ENCODE measurements at places on chromosomes 16 and 17.

DNA sequence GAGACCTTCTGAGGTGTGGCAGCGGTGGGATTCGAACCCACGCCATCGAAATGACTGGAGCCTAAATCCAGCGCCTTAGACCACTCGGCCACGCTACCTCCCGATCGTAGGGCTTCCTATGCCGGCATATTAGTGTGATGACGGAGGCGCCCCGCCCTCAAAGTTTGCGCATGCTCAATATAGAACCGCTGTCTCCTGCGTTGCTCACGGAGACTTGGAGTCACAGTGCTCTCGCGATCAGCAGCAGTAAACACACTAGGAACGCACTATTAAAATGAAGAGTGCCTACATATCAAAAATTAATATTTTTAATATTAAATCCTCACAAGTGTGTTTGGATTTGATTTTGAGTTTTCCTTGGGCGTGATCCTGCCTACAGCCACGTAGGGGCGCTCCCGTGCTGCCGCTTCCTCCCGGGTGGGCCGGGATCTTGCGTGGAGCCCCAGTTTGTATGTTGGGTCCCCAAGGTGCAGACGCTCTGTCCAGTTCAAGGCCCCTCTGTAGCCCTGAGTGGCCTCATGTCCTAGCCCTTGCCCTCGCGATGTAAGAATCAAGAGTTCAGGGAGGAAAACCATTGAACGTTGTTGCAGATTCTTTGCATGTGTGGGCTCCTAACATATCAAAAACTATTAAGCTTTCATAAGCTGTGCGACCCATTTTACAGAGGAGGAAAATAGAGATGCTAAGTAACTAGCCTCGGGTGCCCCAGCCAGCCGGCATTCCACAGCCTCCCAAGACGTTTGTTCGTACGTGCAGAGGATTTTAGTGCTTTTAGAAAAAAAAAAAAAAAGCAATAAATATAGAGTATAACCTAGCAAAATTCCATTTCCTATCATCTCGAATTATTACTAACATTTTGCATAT lies 10.2 kb upstream of the EEF2K start:
- DNase-seq, result peak; percentile 88

GRCh38 chr16:86384263-86384649 lies 126.1 kb upstream of the FOXF1 start:
- DNase-seq, result no peak

DNA sequence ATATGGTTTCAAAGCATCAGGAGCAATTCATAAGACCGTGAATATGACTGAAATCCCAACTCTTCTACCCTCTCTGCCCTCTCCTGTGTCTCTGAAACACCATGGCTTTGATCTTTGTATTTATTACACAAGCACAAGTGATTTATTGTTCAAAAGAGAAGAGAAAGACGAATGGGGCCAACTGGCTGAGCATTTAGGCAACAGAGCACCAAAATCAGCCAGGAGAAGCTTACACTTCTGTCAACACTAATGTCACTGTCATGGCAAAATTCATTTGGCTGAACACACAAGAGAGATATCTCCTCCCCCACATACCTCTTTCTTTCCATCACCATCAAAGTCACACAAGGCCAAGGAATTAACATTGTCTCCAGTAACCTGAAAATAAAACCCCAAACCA lies 9.3 kb downstream of the BBS2 start:
- no peak for DNase-seq

GRCh38 chr17:37742116-37742761 lies 2.6 kb downstream of the HNF1B start:
- DNase-seq, result peak; percentile 9

DNA sequence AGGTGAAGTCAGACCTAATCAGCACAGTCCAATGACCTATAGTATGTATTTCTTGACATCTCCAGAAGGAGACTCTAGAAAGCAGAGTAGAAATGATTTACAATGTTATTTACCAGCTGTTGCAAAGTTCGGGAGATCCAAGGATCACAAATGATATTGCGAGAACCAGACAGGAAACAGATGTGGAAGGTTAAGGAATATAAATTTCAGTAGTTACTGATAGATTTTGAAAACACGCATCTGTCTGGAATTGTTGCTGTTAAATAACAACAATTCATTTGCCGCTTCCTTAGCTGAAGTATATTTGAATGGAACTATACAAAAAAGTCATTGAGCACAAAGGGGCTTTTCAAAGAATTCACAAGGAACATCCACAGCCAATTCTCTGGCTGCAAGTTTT lies 72.0 kb downstream of the STXBP4 start:
- DNase-seq, result peak; percentile 1

DNA sequence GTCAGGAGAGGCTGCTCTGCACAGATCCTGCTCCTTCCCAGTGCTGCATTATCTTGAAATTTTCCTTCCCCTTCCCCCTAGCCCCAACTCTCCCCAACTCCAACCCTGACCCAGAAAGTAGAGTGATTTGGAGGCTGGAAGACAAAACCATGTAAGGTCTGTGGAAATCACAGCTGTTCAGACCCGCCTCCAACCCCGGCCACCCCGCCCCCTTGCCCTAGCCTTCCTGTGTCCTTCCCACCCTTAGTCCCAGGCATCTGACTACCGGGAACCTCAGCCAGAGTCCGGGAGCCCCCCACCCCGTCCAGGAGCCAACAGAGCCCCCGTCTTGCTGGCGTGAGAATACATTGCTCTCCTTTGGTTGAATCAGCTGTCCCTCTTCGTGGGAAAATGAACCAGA lies at the start of gene AOC3:
TSS of gene AOC3 (plus strand) at position 246 of the 400 bp plus-strand sequence. CDS start at position 391, 145 bp downstream.
- no peak for DNase-seq

- no peak for DNase-seq
Measured at GRCh38 chr17:77737442-77738265, 220.8 kb upstream of the TNRC6C start.

DNA sequence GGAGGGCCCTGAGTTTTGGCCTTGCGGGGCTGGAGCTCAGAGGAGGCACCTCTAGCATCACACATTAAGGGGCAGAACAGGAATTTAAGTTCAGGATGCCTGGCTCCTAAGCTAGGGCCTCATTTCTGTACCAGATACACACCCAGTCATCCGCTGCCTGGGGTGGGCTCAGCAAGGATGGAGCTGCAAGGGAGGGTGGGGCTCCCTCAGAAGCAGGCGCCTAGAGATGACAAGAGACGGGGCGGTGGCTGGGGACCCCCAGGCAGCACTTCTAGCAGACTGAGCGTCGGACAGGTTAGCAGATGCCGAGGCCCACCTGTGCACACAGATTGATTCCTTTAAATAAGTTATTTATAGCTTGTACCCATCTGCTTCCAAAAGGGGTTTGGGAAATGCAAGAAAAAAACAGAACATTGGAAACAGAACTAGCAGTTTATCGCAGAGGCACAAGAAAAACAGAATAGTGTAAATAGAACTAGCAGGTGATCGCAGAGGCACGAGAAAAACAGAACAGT lies 47.6 kb upstream of the CBFA2T3 start:
- DNase-seq, result no peak

- peak; percentile 92 for DNase-seq
Measured at GRCh38 chr16:84687715-84688114, 12.1 kb upstream of the USP10 start.

DNA sequence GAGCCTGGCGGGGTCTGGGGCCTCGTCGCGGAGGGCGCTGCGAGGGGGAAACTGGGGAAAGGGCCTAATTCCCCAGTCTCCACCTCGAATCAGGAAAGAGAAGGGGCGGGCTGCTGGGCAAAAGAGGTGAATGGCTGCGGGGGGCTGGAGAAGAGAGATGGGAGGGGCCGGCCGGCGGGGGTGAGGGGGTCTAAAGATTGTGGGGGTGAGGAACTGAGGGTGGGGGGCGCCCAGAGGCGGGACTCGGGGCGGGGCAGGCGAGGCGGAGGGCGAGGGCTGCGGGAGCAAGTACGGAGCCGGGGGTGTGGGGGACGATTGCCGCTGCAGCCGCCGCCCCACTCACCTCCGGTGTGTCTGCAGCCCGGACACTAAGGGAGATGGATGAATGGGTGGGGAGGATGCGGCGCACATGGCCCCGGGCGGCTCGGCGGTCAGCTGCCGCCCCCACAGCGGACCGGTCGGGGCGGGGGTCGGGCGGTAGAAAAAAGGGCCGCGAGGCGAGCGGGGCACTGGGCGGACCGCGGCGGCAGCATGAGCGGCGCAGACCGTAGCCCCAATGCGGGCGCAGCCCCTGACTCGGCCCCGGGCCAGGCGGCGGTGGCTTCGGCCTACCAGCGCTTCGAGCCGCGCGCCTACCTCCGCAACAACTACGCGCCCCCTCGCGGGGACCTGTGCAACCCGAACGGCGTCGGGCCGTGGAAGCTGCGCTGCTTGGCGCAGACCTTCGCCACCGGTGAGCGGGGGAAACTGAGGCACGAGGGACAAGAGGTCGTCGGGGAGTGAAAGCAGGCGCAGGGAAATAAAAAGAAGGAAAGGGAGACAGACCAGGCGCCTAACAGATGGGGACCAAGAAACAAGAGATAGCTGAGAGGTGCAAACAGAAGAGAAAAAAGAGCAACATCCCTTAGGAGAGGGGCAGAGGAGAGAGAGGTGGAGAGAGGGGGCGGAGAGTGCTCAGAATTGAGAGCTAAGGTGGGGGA lies at the start of gene PNMT:
TSS of gene PNMT (plus strand) at position 509 of the 980 bp plus-strand sequence. CDS start at position 532, 23 bp downstream.
- peak; percentile 45 for DNase-seq

DNA sequence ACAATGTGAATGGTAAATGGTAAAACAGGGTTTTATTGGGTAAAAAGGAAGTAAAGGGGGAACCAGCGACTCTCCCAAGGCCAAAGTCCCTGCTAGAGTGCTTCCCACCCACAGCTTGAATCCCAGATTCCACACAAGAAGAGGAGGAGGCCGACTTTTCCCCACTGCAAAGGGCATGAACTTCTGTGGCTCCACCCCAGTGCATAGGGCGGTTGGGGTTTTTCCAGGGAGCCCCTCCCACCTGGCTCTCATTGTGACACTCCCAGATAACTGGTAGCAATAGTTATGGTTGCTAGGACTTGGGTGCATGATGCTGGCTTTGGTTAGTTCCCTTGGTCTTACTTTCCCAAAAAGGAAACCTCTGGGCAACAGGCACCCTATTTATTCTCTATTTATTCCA lies 666.0 kb upstream of the CA10 start:
- no peak for DNase-seq

GRCh38 chr17:64091116-64091515 lies 38.8 kb downstream of the ERN1 start:
- no peak for DNase-seq

- DNase-seq, result peak; percentile 82
Measured at GRCh38 chr17:37848690-37849616, 75.3 kb upstream of the TBC1D3K start.

GRCh38 chr16:48602356-48603014 lies 7.5 kb downstream of the N4BP1 start:
- no peak for DNase-seq

- no peak for DNase-seq
Measured at GRCh38 chr17:49401971-49402611, 12.6 kb downstream of the PHB1 start.

DNA sequence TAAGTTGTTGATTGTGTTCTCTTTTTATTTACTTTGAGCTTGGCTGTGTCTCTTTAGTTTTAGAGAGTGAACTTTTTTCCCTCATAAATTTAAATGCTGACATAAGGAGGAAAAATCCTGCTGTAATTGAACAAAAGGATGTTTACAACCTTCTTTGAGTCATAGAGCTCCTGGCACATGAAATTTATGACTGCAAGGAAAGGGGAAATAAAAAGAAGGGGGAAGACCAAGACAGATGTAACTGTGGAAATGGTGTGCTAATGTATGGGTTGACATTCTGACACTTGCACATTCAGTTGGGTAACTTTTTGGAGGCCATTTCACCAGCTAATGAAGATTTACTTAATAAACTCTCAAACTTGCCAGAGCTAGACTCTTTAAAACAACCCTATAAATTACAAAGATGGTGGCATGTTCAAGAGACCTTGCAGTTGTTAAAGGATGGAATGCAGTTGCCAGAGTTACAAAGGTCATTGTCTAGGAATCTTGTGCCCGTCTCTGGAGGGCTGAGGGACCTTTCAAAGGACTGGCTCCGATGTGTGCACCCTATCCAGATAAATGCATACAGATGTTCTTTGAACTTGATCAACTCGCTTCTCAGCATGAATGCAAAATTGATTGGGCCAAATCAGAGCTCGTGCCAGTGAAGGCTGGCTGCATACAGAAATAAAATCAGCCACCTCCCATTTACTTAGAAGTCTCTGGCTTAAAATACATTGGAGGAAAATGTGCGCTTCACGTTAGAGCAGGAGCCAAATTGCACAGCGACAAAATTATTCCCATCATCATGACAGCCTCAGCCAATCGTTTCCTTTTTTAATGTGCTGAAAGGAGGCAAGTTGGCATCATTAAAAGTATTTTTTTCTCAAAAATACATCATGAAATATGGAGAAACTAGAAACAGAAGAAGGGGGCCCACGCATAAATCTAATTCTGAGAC lies 289.0 kb upstream of the XYLT1 start:
- peak; percentile 60 for DNase-seq

GRCh38 chr17:50558091-50558490 lies 2.4 kb upstream of the CACNA1G start:
- DNase-seq, result no peak

DNA sequence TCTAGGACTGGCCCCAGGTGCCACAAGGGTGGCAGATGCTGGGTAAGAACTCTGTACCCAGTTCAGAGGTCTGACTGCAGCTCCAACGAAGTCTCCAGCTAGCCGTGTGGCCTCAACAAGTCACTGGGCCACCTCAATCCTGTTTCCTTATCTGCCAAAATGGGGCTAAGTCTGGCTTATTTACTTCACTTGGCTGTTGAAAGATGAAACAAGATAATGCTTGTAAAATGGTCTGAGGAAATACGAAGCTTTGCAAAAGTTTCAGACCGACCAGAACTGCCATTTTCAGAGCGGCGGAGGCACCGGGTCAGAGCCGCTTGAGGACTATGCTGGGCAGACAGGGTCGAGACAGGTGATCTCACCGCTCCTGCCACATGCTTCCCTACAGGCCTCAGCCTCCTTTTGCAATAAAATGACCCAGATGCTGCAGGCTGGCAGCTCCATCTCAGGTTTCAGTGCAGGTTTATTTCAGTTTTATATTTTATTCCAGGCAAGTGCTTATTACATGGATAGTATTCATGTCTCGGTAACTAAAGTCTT lies 17.2 kb downstream of the MNT start:
- no peak for DNase-seq
